ENCODE measurements at places on chromosomes 3 and 15.

DNA sequence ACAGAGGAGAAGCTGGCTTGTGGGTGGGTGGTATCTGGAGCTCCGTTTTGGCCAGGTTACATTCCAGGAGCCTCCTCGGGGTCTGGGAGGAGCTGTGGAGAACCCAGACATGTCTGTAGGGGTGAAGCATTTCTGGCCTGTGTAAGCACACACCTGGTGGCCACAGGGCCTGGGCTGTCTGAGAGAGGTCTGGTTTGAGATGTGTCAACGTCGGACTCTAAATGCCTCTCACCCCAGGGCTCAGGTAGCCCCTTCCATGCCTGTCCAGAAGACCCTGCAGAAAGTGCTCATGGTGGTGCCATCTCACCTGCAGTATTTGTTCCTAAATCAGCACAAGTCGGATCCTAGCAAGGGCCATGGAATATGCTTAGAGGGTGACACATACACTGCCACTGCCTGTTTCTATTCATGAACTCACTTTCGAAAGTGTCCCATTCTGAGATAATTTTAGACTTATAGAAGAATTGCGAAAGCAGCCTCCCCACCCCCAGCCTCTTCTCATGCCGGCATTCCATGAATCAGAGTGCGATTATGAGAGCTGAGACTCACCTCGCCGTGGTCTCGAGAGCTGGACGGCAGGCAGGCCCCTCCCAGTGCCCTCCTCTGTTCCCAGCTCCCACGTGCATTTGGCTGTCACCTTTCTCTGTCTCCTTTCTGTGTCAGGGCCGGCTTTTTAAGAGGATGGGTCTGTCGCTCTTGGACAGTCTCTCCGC lies 63.7 kb downstream of the KLF15 start:
- no peak for DNase-seq

DNA sequence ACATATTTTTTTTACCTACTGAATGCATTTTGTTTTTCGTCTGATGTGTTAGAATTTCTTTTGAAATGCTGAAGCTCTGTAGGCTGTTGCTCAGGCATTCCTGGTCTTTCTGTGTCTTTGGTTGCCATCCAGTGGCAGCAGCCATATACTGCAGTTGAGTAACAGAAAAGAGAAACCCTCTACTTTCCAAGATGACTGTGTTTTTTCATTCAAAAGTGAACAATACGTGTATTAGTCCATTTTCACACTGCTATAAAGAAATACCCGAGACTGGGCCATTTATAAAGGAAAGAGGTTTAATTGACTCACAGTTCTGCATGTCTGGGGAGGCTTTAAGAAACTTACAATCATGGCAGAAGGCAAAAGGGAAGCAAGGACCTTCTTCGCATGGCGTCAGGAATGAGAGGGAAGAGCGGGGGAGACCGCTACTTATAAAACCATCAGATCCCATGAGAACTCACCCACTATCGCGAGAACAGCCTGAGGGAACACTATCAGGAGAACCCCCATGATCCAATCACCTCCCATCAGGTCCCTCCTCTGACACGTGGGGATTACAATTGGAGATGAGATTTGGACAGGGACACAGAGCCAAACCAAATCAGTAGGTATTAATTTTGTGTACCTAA lies 4.7 kb upstream of the GOLGA8B start:
- no peak for DNase-seq

GRCh38 chr15:63043335-63044076 lies 959 bp downstream of the TPM1 start:
- DNase-seq, result peak; percentile 28

DNA sequence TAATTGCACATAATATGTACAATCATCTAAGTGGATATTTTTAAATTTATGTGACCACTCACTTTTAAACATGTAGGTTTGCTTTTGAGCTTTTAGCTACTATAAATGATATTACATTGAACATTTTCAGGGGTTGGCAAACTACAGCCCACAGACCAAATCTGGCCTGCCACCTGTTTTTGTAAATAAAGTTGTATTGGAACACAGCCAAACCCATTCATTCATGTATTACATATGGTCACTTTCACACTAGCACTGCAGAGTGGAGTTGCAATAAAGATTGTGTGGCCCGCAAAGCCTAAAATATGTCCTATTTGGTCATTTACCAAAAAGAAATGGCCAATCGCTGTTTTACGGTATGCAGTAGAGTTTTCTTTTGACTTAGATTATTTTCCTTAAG lies 21.2 kb downstream of the CMTM7 start:
- no peak for DNase-seq

DNA sequence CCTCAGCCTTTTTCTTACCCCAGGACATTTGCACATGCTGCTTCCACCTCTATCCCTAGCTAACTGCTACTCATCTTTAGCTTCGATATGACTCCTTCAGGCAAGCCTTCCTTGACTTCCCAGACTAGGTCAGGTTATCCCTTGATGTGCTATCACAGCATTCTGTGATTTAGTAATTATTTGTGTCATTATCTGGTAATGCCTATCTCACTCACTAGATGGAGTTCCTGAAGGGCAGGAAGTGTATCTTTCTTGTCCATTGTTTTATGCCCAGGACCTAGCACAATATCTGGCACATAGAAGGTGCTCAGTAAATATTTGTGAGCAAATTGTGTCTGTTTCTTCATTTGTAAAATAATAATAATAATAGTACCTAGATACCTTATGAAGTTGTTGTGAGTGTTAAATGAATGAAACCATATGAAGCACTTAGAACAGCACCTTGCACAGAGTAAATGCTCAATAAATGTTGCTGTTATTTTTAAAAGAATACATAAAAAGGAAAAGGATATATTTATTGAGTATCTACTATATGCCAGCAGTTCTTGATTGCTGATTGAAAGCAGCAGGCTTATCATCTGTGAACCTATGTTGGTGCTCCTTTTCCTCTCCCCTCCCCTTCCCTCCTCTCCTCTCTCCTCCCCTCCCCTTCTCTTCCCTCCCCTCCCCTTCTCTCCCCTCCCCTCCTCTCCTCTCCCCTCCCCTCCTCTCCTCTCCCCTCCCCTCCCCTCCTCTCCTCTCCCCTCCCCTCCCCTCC lies 31.5 kb downstream of the SQOR start:
- no peak for DNase-seq
